ENCODE measurements at places on chromosomes 5 and 9.

GRCh38 chr9:12718482-12719026 lies 25.4 kb downstream of the TYRP1 start:
- no peak for DNase-seq

DNA sequence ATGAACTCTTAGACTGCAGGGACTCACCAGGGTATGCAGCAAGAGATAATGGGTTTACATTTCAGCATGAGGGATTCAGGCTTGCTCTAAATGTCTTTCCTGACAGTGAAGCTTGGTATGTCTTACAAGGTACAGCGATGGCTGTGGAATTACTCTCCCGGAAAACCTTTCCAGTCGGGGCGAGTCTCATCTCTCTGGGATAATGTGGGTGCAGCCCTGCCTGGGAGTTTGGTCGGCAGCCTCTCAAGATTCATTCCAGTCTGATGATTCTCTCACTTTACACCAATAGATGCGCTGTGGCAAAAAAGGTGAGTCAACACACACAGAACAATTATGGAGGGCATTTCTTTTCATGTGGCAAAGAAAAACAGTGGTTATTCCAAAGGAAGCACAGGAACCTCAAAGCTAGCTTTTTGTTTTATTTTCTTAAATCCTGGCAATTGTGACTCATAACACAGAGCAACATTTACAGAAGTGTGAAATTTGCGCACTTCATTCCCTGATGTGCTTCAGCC lies 190.3 kb downstream of the DCP2 start:
- no peak for DNase-seq

GRCh38 chr5:1121044-1121443 lies 9.2 kb upstream of the SLC12A7 start:
- DNase-seq: no peak

DNA sequence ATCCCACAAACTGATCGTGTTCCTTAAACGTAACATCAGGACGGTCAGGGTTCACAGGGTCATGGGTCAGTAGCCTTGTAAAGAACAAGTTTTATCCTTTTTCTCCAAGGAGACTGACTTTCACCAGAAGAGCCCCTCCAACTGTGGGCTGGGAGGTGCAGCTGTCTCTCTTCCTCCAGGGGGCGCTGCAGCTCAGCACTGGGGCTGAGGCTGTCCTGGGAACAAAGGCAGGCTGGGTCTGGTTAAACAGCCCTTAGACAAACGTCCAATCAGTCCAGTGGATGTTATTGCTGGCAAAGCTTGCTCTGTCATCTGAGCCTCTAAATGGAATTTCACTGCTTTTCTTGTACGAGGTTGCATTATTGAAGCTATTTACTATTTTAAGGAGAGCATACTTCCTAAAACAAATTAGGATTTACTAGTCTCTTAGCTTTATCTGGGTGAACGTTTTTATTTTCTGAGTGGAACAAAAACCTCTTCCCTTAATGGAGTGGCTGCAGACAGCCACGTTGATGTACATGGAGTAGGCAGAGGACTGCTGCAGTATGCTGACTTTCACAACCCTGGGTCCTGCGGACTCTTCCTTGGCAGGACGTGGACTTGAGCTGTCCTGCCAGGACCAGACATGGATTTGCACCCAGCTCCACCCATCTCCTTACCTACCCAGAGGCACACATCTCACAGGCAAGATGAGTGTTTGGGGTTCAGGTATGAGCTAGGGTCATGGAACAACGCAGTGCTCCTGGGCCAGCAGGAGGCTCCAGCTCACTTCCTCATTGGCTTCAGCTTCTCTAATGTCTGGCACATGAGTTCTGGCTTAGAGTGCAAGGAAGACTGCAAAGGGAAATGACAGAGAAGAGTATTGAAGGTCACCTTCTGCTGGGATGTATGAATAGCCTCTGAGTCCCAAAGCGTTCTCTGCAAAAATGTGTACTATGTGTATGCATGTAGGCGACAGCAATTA lies 7.8 kb downstream of the EXOSC2 start:
- peak; percentile 80 for DNase-seq

DNA sequence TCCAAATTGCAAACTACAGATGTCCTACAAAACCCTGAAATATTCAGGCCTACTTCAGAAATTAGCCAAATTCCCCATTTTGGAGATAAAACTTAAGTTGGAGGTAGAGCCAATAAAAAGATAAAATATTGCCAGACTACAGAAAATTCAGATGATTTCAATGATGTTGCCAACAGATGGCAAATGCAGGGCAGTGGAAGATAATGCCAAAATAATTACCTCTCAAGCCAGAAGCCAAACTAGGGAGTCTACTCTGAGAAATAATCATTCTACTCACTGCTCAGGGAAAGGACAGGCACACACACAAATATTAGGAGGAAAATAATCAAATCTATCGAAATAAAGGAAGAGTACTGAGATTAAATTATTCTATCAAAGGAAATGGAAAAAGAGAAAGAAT lies 347.5 kb upstream of the CCNG1 start:
- DNase-seq: no peak

GRCh38 chr9:69253057-69253456 lies 72.0 kb upstream of the ENTREP1 start:
- no peak for DNase-seq

GRCh38 chr9:92414566-92414965 lies 9.7 kb downstream of the OMD start:
- no peak for DNase-seq
